ENCODE measurements at places on chromosomes 6 and 20. TPM values are rescaled to one million over a fixed set of nuclear protein-coding genes. Genes with fewer than 3 reads are reported as not detected.

DNA sequence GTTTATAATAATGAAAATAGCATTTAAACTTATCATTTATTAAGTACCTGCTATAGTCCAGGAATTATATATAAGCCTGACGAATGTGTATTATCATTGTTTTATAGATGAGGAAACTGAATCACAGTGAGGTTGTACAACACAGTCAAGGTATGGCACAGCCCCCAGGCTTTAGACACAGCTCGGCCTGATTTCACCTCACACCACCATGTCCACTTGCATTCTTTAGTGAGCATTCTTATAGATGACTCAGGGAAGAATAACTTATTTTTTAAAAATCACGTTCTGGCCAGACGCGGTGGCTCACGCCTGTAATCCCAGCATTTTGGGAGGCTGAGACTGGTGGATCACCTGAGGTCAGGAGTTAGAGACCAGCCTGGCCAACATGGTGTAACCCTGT lies 289.0 kb downstream of the SYNE1 start:
- no peak overlapping the region for H3K4me3 ChIP-seq
- H3K27ac ChIP-seq = no peak overlapping the region
- no peaks in the 10 kb centered on the region for H3K27me3 ChIP-seq
- DNase-seq = no peak
- H3K36me3 ChIP-seq = peaks cover 58% of the 10 kb centered on the region

DNA sequence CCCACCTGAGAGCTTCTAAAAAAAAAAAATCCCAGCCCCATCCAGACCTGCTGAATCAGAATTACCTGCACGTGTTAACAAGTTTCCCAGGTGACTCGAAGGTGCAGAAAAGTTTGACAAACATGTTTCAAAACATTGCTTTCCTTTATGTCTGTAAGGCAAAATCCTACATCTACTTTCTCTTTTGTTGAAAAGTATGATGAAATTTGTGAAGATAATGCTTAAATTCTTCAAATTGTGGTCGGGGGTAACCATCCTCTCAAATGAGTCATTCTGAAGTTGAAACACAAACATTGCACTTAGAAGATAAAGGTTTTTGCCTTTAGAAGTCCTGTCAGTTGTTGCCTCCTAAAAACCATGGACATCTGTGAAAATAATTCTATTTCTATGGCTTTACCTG lies 429.7 kb downstream of the EPHA7 start:
- no peaks in the 10 kb centered on the region for H3K36me3 ChIP-seq
- H3K4me1 ChIP-seq = no peaks in the 10 kb centered on the region
- no peak for DNase-seq
- no peak overlapping the region for H3K27ac ChIP-seq
- H3K27me3 ChIP-seq = no peaks in the 10 kb centered on the region
- H3K4me3 ChIP-seq = no peak overlapping the region

GRCh38 chr20:57856658-57857057 lies 146.8 kb upstream of the PMEPA1 start:
- no peaks in the 10 kb centered on the region for H3K4me1 ChIP-seq
- no peaks in the 10 kb centered on the region for H3K36me3 ChIP-seq
- H3K27me3 ChIP-seq = no peaks in the 10 kb centered on the region
- H3K4me3 ChIP-seq = no peak overlapping the region
- H3K27ac ChIP-seq = no peak overlapping the region

- H3K27ac ChIP-seq = no peak overlapping the region
- no peaks in the 10 kb centered on the region for H3K4me1 ChIP-seq
- H3K4me3 ChIP-seq = no peak overlapping the region
- H3K27me3 ChIP-seq = no peaks in the 10 kb centered on the region
- no peak for DNase-seq
These were observed 17.7 kb downstream of the PDSS2 start for GRCh38 chr6:107441682-107442081.

DNA sequence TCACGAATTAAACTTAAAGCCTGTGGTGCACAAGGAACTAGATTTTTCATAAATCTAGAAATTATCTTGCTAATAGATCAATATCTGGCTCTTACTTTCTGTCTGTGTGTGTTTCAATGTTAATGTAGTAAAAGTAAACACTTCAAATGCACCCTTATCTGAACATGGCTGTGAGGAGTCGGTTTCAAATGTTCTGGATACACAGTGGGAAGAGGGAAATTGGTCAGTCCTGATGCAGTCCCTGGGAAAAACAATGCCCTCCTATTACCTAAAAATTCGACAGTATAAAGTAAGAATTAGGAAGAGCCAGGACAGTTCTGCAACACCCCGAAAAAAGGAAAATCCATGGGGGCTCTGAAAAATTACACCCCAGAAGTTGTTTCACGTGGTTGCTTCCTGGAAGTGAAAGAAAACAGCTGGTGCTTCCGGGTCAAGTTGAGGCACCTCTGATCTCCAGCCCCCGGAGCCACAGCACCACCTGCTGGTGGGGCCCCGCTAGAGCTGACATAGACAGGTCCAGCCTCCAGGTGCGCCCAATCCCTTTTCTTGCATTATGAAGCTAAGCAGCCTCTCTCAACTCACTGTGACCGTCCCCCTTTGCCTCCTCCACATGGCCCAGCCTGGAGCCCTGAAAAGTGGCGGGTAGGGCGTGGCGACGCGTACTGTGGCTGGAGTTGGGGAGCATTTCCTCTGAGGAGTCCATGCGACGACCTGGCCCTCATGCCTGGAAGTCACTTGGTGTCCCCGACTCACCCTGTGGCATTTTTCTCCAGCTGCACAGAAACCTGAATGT lies 8.3 kb downstream of the SEMG2 start:
- H3K36me3 ChIP-seq = no peaks in the 10 kb centered on the region
- no peak overlapping the region for H3K4me3 ChIP-seq
- H3K4me1 ChIP-seq = no peaks in the 10 kb centered on the region
- H3K27ac ChIP-seq = no peak overlapping the region
- DNase-seq = no peak
- H3K27me3 ChIP-seq = peaks cover 73% of the 10 kb centered on the region

Gene PTPRT
- total RNA-seq = not detected

Gene BCAS4
- total RNA-seq = 0.18 TPM

DNA sequence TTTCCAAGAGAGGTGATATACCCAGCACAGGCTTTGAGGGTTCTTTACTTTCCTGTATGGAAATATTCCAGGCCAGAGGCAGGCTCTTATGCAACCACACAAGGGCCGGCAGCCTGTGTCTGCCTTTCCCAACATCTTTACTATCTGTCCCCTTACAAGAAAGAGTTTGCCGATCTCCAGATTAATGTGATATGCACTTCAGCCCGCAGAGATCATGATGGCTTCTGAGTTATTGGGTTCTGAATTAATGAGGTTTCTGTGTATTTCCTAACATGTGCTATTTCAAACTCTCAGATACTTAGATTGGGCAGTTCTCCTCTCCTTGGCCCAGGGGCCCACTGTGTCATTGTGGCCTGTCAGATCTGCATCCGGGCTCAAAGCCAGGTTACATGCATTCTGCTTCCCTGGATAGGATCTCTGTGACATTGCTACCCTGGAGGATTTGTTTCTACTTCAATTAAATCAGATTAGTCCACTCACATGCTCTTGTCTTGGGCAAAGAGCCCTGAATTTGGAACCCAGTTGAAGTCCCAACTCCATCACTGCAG lies 56.6 kb downstream of the TGM2 start:
- H3K27me3 ChIP-seq = no peaks in the 10 kb centered on the region
- H3K27ac ChIP-seq = no peak overlapping the region
- H3K36me3 ChIP-seq = no peaks in the 10 kb centered on the region
- no peak for DNase-seq

Gene CCN6
- total RNA-seq = not detected

Gene CTAGE9
- not detected for total RNA-seq

DNA sequence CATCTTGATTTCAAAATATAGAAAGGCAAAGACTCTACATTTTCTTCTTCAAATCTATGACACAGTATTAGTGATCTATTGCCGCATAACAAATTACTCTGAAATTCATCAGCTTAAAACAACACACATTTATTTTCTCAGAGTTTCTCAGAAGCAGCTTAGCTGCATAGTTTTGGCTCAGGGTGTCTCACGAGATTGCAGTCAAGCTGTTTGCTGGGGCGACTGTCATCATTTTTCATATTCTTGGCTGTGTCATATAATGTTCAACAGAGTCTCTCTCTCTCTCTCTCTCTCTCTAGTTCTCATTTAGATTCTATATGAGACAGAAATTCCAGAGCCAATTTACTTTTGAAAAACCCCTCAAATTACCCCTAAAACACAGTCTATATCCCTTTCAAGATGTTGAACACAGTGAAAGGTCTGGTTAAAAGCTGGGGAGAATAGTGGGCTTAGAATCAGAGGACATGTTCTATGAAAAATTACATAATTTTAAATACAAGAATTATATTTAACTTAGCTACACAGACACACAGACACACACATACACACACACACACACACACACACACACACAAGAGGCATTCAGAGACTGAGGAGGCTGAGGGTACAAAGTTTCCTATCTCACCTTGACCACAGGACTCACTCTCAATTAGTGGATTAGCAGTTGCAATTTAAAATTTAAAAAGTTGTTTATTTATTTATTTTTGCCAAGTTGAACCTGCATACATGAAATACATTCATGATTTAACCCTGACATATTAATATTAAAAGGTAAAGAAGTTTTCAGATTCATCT lies 86.7 kb downstream of the MKKS start:
- no peaks in the 10 kb centered on the region for H3K4me1 ChIP-seq
- no peak overlapping the region for H3K27ac ChIP-seq

DNA sequence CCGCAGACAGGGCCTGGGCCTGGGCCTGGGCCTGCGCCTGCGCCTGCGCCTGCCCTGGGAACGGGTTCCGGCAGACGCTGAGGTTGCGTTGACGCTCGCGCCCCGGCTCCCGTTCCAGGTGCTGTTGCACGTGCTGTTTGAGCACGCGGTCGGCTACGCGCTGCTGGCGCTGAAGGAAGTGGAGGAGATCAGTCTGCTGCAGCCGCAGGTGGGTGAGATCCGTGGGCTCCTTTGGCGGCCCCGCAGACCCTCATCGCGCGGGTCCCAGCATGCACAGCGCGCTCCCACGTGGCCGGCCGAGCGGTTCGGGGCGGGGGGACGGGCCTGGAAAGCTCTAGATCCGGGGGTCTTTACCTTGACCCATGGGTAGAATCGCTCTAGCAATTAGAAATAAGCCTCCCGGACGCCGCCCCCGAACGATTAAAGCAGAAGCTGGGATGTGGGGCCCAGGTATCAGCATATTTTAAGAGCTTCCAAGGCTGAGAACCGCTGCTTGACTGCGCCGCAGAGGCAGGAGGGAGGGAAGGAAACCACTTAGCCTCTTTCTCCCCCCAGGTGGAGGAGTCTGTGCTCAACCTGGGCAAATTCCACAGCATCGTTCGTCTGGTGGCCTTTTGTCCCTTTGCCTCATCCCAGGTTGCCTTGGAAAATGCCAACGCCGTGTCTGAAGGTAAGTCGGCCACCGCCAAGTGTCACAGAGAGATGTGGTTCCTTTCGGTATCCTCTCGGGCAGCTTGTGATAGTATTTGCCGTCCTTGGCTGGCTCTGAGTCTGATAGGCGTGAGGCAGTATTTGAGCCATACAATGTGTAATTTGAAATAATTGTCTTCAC lies 508 bp downstream of the NOP56 start:
- H3K4me1 ChIP-seq = peaks cover 15% of the 10 kb centered on the region
- peaks cover 45% of the 10 kb centered on the region for H3K36me3 ChIP-seq
- no peak for DNase-seq
- H3K27ac ChIP-seq = peak overlapping the region; percentile 79
- H3K27me3 ChIP-seq = no peaks in the 10 kb centered on the region

DNA sequence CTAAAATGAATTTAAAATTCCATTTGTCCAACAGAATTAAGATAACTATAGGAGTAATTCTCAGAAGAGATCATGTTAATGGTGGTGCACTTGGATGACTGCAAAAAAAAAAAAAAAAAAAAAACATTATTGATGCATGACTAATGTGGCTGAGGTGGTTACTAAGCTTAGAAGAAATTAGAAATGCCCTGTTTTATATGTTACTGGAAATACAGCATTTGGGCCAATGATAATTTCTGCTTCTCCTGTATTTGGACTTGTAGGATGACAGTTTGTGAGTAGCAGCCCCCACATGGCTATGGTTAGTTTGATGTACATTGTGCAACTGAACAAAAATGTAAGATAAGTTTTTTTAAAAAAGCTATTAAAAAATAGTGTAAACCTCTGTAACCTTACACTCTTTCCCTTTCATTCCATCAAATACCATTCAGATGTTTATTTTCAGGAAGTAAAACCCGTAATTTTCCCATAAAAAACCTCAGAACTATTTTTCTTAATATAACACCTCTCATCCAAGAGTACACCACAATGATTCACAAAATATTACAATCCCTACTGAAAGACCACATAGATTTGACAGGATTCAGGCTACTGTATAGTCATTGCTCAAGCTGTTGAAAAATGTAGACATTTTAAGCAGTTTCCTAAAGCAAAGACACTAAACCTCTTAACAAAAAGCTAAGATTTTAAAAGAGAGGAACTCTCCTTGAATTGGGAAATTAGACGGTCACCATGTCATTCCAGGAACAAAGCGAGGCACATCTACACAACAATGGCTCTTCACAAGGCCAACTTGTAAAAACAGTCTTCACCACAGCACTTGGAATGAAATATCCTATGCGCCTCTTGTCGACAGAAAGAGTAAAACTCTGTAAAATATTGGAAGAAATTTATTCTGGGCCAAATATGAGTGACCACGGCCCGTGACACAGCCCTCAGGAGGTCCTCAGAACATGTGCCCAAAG lies 83.0 kb downstream of the WDR27 start:
- peak overlapping the region; percentile 81 for H3K27ac ChIP-seq
- peaks cover 16% of the 10 kb centered on the region for H3K4me1 ChIP-seq
- H3K36me3 ChIP-seq = no peaks in the 10 kb centered on the region
- DNase-seq = no peak
- H3K4me3 ChIP-seq = no peak overlapping the region

DNA sequence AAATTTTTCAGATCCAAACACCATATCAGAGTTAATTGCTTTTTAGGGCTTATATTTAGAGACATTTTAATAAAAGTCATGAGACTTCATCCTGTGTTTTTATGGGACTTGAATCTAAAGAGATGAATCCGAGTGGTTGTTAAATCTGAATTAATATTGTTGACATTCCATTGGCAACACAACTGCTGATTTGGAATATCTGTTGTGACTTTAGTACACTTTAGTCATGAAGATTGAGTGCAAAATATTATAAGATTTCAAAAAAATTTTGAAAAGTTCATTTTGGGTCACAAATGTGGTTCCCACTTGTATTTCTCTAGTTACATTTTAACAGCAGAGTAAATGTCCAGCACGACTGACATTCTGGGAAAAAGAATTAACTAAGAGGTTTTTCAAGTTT lies 442.7 kb upstream of the HSF2 start:
- no peaks in the 10 kb centered on the region for H3K27me3 ChIP-seq
- H3K36me3 ChIP-seq = no peaks in the 10 kb centered on the region
- H3K4me3 ChIP-seq = no peak overlapping the region
- no peak overlapping the region for H3K27ac ChIP-seq

GRCh38 chr20:59075934-59076508 lies 33.4 kb upstream of the PRELID3B start:
- H3K27me3 ChIP-seq = no peaks in the 10 kb centered on the region
- no peak overlapping the region for H3K27ac ChIP-seq
- H3K4me1 ChIP-seq = peaks cover 23% of the 10 kb centered on the region
- no peak overlapping the region for H3K4me3 ChIP-seq
- H3K36me3 ChIP-seq = no peaks in the 10 kb centered on the region
- DNase-seq = no peak

GRCh38 chr6:6826095-6826901 lies 237.8 kb downstream of the LY86 start:
- peak overlapping the region; percentile 74 for H3K27ac ChIP-seq
- no peaks in the 10 kb centered on the region for H3K36me3 ChIP-seq
- no peak overlapping the region for H3K4me3 ChIP-seq
- DNase-seq = no peak
- peaks cover 60% of the 10 kb centered on the region for H3K4me1 ChIP-seq
- H3K27me3 ChIP-seq = no peaks in the 10 kb centered on the region

Data from esophagus squamous epithelium (tissue), 5 donors.